ENCODE measurements at places on chromosomes 1 and 21. TPM values are rescaled to one million over a fixed set of nuclear protein-coding genes. Genes with fewer than 3 reads are reported as not detected.
A peak's percentile ranks its signal among the peaks of the same experiment; 100 is the strongest.

FNBP1L gene
- total RNA-seq, result 37.7 TPM

ARHGEF19 gene
- 5.8 TPM for total RNA-seq

RAB7B gene
- 0.11 TPM for total RNA-seq

RASSF5 gene
- total RNA-seq, result 0.75 TPM

ZBTB8A gene
- total RNA-seq, result 7.9 TPM

MAN1C1 gene
- 0.21 TPM for total RNA-seq

OR2L8 gene
- not detected for total RNA-seq

LCE3D gene
- not detected for total RNA-seq

OR2M3 gene
- 0.15 TPM for total RNA-seq

DAB1 gene
- total RNA-seq, result 113 TPM

AMY2A gene
- not detected for total RNA-seq

KRTAP19-5 gene
- not detected for total RNA-seq

DPT gene
- not detected for total RNA-seq

- no peak for DNase-seq
- no peak overlapping the region for H3K27ac ChIP-seq
- H3K27me3 ChIP-seq, result no peaks in the 10 kb centered on the region
- H3K4me1 ChIP-seq, result no peaks in the 10 kb centered on the region
- H3K4me3 ChIP-seq, result no peak overlapping the region
- no peaks in the 10 kb centered on the region for H3K36me3 ChIP-seq
These were observed 132.0 kb downstream of the GIPC2 start for GRCh38 chr1:78177708-78178270.

DNA sequence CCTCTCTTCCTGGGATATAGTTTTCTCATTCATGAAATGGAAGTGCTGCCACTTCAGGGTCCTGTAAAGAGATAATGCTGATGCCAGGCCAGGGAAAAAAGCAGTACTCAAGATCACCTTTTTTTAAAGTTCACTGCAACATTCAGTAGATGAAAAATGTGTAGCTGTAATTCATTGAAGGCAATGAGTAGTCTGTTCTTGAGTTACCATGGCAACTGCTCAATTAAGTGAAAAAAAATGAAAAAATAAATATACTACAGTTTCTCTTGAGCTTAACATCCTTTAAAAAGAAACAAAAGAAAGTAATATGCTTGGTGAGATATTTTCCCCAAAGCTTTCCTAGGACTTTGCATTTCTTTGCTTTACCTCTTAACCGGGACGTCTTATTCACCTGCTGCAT lies 183.3 kb downstream of the AK5 start:
- H3K36me3 ChIP-seq, result no peaks in the 10 kb centered on the region
- no peaks in the 10 kb centered on the region for H3K27me3 ChIP-seq
- no peak overlapping the region for H3K4me3 ChIP-seq
- H3K27ac ChIP-seq, result no peak overlapping the region
- no peaks in the 10 kb centered on the region for H3K4me1 ChIP-seq
- no peak for DNase-seq

- DNase-seq, result peak; percentile 33
- no peaks in the 10 kb centered on the region for H3K27me3 ChIP-seq
- no peaks in the 10 kb centered on the region for H3K36me3 ChIP-seq
- peaks cover 13% of the 10 kb centered on the region for H3K4me1 ChIP-seq
These were observed 60.1 kb downstream of the ATG4C start for GRCh38 chr1:62844030-62844429.

GRCh38 chr1:121522061-121522759 lies 337.4 kb downstream of the SRGAP2C start:
- DNase-seq, result no peak
- H3K27ac ChIP-seq, result no peak overlapping the region
- H3K27me3 ChIP-seq, result no peaks in the 10 kb centered on the region
- H3K4me1 ChIP-seq, result peaks cover 5% of the 10 kb centered on the region
- no peaks in the 10 kb centered on the region for H3K36me3 ChIP-seq
- H3K4me3 ChIP-seq, result no peak overlapping the region

DNA sequence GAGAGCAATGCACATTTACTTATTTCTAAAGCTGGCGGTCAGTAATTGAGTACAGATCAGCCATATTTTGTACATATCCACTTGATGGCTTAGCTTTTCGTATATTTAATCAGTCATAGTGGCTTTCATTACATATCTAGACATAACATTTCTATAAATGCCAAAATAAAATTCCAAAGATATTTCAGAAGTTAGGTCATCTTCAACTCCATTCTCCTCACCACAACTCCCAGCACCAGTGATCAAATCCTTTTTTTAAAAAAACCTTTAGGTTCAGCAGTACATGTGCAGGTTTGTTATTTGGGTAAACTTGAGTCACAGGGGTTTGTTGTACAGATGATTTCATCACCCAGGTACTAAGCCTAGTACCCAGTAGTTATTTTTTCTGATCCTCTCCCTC lies 53.9 kb upstream of the GNG4 start:
- no peak overlapping the region for H3K27ac ChIP-seq
- DNase-seq, result no peak
- no peaks in the 10 kb centered on the region for H3K36me3 ChIP-seq
- no peaks in the 10 kb centered on the region for H3K4me1 ChIP-seq

DNA sequence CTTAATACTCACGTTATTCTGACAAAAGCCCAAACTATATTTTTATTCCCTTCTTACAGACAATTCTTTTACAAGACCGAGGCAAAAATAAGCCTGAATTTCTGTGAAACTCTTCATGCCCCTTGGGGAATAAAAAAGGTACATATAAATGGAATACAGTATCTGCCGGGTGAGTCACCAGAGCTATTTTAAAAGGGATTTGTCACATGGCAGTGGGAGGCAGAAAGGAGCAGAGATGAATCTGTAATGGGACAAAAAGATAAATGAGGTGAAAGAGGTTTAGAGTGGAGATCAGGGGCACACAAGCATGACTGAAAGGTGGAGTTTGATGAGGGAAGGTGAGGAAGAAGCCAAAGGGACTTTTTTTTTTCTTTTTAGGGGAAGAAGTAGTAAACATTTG lies 8.8 kb downstream of the XCL1 start:
- no peaks in the 10 kb centered on the region for H3K4me1 ChIP-seq
- no peak overlapping the region for H3K4me3 ChIP-seq
- DNase-seq, result peak; percentile 33

DNA sequence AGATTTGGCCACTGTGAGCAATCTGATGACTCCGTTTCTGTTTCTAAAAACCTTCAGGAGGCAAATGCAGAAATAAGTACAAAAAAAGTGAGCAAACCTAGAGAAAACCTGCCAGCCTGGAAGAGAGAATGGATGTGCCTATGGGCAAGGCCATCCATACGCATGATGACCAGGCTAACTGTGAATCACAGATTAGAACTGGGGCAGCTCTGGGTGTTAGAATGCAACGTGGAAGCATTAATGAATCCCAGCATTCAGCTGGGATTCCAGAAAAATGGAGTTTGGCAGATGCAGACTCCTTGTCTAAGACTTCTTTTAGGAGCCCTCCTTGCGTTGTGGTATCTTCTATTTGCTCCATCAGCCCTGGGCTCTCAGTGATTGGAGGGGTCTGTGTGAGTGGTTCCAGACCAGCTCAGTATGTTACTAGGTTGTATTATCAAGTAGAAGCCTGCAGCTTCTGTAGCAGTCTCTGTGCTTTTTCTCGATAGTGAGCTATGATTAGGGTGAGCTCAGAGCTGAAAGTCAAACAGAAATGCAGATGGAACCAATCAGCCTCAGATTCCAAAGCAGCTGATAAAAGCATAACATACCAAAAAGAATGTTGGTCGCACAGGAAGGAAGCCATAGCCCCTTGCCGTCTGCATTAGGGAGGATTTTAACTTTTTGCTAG lies 154.0 kb downstream of the PSMG1 start:
- no peak overlapping the region for H3K27ac ChIP-seq
- no peaks in the 10 kb centered on the region for H3K27me3 ChIP-seq
- DNase-seq, result no peak
- no peaks in the 10 kb centered on the region for H3K36me3 ChIP-seq

DNA sequence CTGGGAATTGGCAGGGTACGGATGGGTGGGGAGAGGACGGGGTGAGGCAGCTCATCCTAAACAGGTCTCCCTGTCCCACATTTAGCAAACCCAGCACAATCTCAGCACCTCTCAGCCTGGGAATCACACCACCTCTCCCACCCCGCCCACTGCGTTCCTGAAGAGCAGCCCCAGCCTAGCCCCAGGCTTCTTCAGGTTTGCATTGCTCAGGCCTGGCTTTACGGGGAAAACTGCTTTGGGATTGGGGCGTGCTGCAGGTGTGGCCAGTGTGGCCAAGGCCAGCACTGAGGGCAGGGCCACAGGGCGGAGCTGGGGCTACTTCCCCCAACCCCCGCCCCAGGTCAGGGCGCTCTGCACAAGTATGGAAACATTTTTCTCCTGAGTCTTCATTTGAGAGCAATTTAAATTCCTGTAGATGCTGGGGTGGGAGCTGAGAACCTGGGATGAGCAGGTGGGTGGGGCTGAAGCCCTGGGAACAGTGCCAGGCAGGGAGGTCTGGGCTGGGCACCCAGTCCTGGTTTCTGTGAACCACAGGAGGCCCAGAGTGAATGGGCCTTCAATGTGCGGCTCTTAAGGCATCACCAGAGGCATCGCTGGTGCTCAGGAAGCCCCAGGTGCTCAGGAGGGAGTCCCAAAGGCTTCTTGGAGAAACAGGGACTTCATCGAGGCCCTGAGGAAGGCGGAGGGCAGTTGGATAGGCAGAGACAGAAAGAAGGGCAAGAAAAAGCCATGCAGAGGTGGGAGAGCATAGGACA lies 24.1 kb downstream of the TNNT2 start:
- no peak overlapping the region for H3K4me3 ChIP-seq
- DNase-seq, result no peak
- H3K27ac ChIP-seq, result no peak overlapping the region
- H3K36me3 ChIP-seq, result no peaks in the 10 kb centered on the region
- H3K4me1 ChIP-seq, result peaks cover 3% of the 10 kb centered on the region
- H3K27me3 ChIP-seq, result no peaks in the 10 kb centered on the region

DNA sequence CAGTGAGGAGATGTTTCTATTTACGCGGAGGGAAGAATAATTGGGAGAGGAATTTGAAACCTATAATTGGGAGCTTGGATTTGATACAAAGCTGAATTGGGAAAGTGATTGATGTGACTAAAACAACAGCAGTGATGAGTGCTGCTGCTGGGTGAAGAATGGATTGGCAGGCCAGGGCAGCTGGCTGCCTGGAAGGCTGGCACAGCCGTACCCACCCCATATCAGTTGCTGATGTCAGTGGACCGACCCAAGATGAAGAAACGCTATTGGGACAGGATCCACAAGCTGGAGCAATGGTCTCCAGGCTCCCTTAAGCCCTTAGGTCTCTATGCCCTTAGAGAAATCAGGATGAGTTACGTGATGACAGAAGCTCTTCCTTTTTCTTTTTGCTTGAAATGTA lies 47.4 kb downstream of the GRIK1 start:
- peaks cover 6% of the 10 kb centered on the region for H3K4me1 ChIP-seq
- H3K27ac ChIP-seq, result no peak overlapping the region
- H3K27me3 ChIP-seq, result no peaks in the 10 kb centered on the region
- no peak overlapping the region for H3K4me3 ChIP-seq
- H3K36me3 ChIP-seq, result no peaks in the 10 kb centered on the region

GRCh38 chr1:184888505-184888904 lies 85.8 kb downstream of the NIBAN1 start:
- no peaks in the 10 kb centered on the region for H3K27me3 ChIP-seq
- H3K4me3 ChIP-seq, result no peak overlapping the region
- DNase-seq, result peak; percentile 58
- no peak overlapping the region for H3K27ac ChIP-seq
- peaks cover 4% of the 10 kb centered on the region for H3K36me3 ChIP-seq
- H3K4me1 ChIP-seq, result peaks cover 23% of the 10 kb centered on the region

- no peaks in the 10 kb centered on the region for H3K27me3 ChIP-seq
- H3K36me3 ChIP-seq, result no peaks in the 10 kb centered on the region
- no peak overlapping the region for H3K4me3 ChIP-seq
- no peak overlapping the region for H3K27ac ChIP-seq
- peaks cover 21% of the 10 kb centered on the region for H3K4me1 ChIP-seq
These were observed 97.9 kb upstream of the RGS1 start for GRCh38 chr1:192477630-192478029.

- no peaks in the 10 kb centered on the region for H3K36me3 ChIP-seq
- no peak for DNase-seq
- no peaks in the 10 kb centered on the region for H3K27me3 ChIP-seq
- H3K4me1 ChIP-seq, result peaks cover 4% of the 10 kb centered on the region
- H3K4me3 ChIP-seq, result no peak overlapping the region
- H3K27ac ChIP-seq, result no peak overlapping the region
These were observed 56.7 kb upstream of the COL6A2 start for GRCh38 chr21:46041183-46041582.

GRCh38 chr1:43143441-43143888 lies 28.6 kb downstream of the EBNA1BP2 start:
- H3K4me1 ChIP-seq, result peaks cover 9% of the 10 kb centered on the region
- H3K27me3 ChIP-seq, result no peaks in the 10 kb centered on the region
- H3K36me3 ChIP-seq, result no peaks in the 10 kb centered on the region

- no peak for DNase-seq
- no peaks in the 10 kb centered on the region for H3K4me1 ChIP-seq
- H3K36me3 ChIP-seq, result no peaks in the 10 kb centered on the region
These were observed 93.3 kb upstream of the ATP1A1 start for GRCh38 chr1:116279715-116280114.

DNA sequence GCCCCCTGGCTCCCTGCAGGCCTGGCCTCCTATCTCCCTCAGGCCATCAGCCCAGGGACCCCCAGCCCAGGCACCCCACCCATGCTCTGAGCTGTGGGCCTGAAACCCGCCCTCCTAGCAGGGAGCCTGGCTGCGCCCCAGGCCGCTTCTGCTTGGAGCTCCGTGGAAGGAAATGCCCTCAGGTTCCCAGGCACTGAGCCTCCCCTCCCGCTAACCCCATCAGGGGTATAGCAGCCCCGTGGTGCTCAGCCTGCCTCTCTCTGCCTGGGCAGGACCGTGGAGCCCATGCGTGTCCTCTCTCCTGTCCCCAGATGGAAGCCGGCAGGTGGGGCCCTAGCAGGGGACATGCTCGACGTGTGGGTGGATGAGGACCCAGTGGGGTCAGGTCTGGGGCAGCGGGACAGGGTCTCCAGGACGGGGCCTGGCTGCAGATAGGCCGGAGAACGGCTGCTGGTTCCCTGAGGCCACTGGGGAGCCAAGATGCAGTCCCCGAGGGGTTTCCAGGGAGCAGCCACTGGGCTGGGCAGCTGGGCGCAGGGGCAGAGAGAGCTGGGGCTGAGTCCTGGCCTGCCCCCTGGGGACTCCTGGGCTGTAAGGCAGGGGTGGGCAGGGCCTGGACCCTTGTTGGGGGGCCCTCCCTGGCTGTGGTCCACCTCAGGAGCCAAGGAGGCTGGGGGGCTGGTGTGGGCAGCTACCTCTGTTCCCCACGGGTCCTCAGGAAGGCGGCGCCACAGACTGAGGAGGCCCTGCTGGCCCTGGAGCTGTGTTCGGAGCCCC lies 75.5 kb downstream of the MORN1 start:
- H3K27ac ChIP-seq, result peak overlapping the region; percentile 96
- no peak for DNase-seq
- no peaks in the 10 kb centered on the region for H3K36me3 ChIP-seq

- no peaks in the 10 kb centered on the region for H3K4me1 ChIP-seq
- no peaks in the 10 kb centered on the region for H3K36me3 ChIP-seq
- no peak overlapping the region for H3K4me3 ChIP-seq
These were observed 193.9 kb downstream of the LTN1 start for GRCh38 chr21:28798798-28799197.

DNA sequence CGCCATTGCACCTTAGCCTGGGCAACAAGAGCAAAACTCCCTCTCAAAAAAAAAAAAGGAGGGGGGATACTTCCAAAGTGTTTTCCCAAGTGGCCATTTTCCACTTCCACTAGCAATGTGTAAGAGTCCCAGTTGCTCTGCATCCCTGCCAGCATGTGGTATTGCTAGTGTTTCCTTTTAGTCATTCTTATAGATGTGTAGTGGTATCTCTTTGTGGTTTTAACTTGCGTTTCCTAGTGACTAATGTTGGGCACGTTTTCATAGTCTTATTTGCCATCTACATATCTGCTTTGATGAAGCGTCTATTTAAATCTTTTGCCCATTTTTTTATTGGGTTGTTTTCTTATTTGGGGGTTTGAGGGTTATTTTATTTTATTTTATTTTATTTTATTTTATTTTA lies 31.1 kb downstream of the INAVA start:
- H3K4me1 ChIP-seq, result no peaks in the 10 kb centered on the region
- no peak overlapping the region for H3K4me3 ChIP-seq
- no peak overlapping the region for H3K27ac ChIP-seq
